ENCODE measurements at places on chromosomes 3 and 15.

DNA sequence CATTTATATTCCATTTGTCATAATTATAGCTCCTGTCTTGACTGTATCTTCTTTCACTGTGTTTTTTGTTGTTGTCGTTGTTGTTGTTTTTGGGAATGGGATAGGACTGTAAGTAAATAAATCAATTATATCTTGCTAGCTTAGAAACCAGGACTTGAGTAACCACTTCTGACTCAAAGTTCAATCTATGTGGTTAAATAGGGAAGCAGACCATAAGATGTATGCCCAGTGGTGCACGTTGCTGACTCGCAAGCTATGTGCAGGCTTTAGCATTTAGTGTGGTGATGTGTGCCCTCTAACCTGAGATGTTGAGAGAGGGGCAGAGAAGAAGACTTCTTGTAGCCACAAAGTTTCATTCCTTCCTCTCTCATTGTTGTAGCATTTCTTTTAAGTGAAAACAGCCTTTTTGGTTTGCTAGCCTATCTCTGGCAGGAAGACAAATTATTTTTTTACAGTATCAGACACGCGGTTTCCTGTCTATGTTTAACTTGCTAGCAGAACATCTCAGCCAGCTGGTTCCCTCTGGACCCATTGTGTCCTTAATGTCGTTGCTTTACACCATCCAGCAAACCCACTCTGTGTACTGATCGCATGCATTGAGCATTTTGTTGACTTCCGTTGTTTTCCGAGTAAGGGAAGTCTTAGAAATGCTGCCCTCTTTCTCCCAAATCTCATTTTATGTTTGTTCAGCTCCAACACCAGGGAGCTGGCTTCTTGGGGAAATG, 52.1 kb downstream of the TGFBR2 start:
- no peak for DNase-seq

DNA sequence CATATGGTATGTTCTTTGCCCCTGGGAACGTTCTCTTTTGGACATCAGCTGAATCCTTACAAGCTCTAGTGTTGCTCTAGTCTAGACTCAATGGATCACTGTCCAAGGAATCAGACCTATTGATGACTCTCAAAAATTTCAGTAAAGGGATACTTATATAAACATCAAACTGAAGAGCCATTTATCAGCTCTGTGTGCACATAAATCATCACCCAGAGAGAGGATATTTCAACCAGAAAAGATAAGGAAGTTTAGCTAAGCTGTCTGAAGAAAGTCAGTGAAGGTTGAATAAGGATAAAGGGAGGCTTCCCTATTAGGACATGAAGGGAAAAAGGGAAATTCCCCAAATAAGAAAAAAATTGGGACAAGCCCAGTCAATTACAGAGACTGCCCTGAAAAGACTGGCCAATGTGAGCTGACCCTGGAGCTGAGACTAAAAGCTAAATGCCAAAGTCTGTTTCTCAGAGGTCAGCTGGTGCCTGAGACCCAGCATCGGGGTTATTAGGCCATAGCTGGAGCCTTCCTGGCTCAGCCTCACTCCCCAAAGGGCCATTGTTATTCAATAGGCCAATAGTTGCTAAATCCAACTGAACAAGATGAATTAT, 424.1 kb upstream of the THBS1 start:
- DNase-seq: no peak

DNA sequence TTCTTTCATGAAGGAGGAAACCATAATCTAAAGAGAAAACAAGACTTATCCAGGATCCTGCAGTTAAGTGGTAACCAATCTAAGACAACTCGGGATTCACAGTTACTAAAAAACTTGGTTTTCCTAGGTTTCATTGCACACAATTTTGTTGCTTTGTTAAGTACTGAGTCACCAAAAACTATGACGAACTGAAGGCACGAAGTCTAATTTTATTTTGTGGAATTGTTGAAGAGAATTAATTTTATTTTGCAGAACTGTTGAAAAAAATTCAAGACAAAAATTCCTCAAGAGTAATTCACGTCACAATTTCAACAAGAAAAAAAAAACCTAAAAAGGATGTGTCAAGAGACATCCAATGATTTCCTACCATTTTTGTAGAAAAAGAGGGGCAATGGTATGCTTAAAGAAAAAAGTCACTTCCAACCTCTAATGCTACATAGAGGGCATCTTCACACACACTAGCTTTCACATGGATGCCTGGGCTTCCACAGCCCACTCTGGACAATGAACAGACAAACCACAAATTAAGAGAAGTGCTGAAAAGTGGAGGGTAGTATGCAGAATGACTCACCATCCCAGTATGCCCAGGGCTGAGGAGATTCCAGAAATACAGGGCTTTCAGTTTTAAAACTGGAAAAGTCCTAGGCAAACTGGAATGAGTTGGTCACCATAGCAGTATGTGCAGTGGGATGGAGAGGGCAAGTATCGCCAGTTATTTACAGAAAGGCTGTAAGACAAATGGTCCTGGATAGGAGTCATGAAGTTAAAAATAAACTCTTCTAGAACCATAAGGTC, 29.2 kb downstream of the PLOD2 start:
- DNase-seq: no peak

GRCh38 chr15:78251136-78251535, 13.2 kb upstream of the DNAJA4 start:
- no peak for DNase-seq

DNA sequence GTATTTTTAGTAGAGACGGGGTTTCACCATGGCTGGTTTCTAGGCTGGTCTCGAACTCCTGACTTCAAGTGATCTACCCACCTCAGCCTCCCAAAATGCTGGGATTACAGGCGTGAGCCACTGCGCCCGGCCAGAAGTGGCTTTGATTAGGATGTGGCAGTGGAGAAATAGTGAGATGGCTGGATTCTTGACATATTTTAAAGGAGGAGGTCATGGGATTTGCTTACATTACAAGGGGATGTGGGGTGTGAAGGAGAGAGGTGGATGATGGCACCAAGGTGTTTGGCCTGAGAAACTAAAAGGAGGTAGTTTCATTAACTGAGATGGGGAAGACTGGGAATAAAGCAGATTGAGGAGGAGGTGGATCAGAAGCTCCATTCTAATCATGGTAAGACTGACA, 15.0 kb upstream of the LTF start:
- no peak for DNase-seq

GRCh38 chr3:101202640-101203039, 117.7 kb downstream of the IMPG2 start:
- DNase-seq: no peak

DNA sequence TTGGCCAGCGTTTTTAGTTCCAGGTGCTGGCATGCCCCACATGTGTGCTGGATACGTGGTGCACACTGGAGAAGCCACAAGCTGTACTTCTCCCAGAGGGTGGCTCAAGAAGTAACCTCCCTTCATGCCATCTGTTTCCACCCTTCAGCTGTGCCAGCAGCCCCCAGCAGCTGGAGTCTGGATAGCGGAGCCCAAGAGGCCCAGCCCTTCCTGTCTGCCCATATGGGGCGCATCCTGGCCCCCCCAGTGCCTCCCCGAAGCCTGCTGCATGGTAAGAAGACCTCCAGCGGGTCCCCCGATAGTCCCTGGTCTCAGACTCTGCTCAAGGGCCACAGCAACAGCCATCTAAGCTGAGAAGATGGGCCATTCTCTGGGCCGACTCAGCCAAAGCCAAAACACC, 5.8 kb upstream of the MANF start:
- DNase-seq: no peak

DNA sequence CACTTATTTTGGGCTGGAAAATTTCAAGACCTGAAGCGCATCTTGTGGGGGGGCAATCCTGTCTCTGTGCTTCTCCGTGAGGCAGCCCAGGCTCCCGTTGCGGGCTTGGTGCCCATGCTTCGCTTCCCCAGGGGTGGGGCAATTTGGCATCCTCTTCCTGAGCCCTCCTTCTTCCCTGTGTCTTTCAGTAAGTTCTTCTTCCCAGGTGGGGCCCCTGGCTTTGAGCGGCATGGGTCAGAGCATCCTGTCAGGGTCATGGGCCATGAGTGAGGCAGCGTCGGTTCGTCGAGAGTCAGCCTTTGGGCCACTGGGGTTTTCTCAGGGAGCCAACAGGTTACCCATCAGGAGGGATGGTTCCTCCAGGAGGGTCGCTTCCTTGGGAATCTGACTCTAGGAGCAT, 200.7 kb downstream of the UBE3A start:
- no peak for DNase-seq

- DNase-seq: no peak
Observed at GRCh38 chr15:52715411-52715810, 36.2 kb upstream of the ATOSA start.

DNA sequence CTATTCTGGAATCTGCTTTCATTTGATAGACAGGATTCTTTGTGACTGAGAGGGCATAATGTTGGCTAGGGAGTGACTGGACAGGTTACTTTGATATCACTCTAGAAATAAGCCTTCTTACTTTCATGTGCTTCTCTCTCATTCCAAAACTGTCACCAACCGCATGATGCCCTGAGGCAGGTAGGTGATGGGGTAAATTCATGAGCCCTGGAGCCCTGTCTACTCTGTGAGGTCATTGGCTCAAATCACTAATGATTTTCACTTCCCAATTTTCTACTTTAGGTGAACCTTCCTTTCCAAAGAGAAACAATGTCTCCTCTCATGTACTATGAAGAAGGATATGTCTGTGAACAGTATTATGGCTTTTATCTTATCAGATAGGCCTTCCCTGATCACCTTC, 596.7 kb downstream of the TUSC7 start:
- no peak for DNase-seq

GRCh38 chr3:45034612-45035252, 8.6 kb downstream of the CLEC3B start:
- DNase-seq: no peak

GRCh38 chr3:72289692-72290071, 504.7 kb upstream of the PROK2 start:
- no peak for DNase-seq

- DNase-seq: no peak
Observed at GRCh38 chr15:97993310-97993738, 32.8 kb downstream of the ARRDC4 start.

DNA sequence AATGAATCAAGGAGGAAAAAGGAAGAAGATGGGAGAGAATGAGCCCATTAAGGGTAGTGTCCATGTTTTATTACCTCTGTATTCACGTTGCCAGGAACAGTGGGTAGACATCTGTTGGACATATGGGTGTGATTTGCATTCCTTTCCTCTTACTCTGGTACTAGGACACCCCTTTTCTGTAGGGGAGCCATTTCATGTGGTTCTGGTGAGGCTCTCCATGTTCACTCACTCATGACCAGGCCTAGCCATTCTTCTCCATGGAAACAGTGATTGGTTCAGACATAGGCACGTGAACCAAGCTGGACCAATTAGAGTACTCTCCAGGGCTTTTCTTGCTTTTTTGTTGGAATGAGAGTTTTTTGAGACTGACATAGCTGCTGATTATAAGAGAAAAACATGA, 39.6 kb upstream of the PDCD6IP start:
- no peak for DNase-seq

DNA sequence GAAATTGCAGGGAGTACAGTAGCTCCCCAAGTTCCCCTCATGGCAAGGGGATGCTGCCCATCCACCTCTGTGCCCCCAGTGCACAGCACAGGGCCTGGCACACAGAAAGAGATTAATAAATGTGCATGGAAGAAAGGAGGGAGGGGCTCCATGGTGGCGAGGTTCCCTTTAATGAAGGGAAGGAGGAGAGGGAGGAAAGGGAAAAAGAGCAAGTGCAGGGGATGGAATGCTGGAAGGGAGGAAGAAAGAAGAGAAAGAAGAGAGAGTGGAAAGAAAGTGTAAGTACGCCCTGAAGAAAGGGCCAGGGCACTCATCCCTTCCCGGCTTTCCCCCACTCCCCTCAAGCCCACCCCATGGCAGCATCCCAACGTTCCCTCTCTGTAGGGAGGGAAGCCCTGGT, 1.5 kb upstream of the VIPR1 start:
- DNase-seq: no peak

DNA sequence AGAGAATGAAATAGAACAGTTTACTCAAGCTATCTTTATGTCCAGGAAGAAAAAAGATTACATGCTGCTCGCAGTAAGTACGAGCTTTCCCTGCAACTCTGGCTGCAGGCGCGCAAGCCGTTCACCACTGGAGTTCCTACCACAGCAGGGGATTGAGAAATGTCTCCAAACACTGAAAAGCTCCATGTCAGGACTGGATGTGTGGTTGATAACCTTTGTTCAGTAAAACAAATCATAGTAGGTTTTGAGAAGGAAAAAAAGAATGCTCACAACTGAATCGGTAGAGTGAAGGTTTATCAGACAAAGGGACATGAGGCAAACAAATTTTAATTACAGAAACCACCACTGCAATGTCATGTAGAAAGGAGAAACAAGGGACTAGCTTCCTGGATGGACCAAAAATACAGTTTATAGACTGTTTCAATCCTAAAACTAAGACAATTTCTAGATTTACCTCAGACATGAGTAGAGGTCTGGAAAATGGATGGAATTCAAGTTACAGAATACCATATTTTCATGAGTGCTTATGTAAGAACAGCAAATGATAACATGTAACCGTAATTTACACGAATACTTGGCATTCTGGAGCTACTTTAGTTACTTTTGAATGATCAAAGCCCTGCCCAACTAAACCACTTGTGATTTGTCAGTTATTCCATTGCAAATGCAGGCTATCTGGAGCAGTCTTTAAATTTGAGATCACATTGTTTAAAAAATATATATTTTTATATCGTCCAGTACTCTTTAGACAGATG, 471.1 kb downstream of the SHQ1 start:
- DNase-seq: no peak

DNA sequence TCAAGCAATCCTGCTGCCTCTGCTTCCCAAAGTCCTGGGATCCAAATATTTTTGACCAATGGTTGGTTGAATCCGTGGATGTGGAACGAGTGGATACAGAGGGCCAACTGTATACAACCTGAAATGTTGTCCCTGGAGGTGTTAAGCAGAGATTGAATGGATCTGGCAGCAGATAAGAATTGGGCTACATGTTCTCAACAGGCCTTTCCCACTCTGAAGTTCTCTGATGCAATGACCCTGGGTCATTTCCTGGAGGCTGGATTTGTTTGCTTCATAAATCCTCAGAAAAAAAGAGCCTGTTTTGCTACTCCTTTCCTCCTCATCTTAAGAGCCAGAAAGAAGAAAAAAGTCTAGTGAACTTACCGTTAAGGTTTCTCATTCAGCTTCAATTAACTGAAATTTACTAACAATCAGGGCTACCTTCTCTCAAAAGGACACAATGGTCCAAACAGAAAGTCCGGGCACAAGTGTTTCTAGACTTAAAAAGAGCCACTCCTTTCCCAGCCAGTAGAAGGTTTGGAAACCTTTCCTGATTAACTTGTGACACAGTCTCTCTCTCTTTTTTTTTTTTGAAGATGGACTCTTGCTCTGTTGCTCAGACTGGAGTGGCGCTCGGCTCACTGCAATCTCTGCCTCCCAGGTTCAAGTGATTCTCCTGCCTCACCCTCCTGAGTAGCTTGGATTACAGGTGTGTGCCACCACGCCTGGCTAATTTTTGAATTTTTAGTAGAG, 6.5 kb downstream of the ARHGEF3 start:
- DNase-seq: no peak
